Stimulated activated CD8-positive, alpha-beta memory T cell treated with anti-CD3 and anti-CD28 coated beads, Interleukin-12 subunit alpha, Interleukin-12 subunit beta, amount 100 ng/mL, for 1 hour (primary cell): ENCODE measurements at places on chromosomes 1 and 21.

- no peak for DNase-seq
Measured at GRCh38 chr1:156746728-156747631, 4.5 kb downstream of the HDGF start.

DNA sequence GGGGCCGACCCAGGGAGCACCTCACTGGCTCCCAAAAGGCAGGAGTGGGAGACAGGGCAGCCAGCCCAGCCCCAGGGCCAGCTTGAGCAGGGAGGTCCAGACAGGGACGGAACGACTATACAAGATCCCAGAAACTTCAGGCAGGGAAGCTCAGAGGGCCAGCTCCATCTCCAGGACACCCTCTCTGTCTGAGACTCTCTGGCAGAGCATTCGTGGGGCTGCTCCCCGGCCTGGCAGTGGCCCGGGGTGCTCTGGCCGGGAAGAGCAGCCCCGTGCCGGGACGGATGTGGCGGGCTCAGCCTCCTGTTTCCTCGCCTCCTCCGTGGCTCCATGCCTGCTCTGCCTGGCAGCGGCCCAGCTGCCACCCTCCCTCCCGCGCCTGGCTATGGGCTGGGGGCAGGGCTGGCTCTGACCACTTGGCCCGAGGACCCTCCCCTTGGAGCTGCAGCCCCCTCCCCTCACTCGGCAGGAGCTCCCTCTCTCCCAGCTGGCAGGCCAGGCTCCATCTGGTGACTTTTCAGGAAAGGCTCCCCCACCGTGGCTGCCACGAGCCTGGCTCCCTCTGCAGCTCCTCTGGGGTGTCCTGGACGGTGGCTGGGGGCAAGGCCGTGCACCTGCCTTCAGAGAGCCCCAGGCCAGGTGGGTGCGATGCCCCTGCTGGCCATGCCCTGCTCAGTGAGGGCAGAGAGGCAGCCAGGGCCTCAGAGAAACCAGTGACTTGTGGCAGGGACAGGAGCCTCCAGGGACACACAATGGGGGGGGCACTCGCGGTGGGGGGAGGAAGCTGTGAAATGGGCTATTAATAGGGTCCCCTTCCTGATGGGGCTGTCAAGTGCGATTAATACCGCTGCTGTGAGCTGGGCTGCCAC is 5.6 kb upstream of the PLCH2 start:
- no peak for DNase-seq

GRCh38 chr1:211738691-211739301 is 63.4 kb upstream of the NEK2 start:
- DNase-seq: peak; percentile 4

- DNase-seq: no peak
Measured at GRCh38 chr21:17554679-17555465, 42.0 kb downstream of the CXADR start.

- no peak for DNase-seq
Measured at GRCh38 chr1:161128591-161129420, 3.7 kb downstream of the DEDD start.

GRCh38 chr1:110770832-110771231 is 96.1 kb upstream of the KCNA3 start:
- DNase-seq: no peak

DNA sequence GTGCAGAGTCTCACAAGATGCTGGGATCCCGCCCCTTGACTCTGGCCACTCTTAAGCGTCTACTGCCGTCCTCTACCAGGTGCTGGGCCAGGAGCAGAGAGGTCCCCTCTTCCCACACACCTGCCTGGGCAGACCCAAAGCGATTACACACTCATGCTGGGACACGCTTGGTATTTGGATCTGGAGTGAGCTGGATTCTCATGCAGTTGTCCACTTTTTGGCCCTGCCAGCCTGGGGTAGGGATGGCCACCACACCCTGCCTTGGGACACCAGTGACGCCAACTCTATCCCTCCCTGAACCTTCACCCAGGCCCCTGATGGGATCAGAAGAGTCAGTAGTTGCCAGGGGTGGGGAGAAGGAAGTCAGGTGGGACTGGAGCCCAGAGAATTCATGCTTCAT is 28.6 kb downstream of the ITPKB start:
- DNase-seq: no peak

DNA sequence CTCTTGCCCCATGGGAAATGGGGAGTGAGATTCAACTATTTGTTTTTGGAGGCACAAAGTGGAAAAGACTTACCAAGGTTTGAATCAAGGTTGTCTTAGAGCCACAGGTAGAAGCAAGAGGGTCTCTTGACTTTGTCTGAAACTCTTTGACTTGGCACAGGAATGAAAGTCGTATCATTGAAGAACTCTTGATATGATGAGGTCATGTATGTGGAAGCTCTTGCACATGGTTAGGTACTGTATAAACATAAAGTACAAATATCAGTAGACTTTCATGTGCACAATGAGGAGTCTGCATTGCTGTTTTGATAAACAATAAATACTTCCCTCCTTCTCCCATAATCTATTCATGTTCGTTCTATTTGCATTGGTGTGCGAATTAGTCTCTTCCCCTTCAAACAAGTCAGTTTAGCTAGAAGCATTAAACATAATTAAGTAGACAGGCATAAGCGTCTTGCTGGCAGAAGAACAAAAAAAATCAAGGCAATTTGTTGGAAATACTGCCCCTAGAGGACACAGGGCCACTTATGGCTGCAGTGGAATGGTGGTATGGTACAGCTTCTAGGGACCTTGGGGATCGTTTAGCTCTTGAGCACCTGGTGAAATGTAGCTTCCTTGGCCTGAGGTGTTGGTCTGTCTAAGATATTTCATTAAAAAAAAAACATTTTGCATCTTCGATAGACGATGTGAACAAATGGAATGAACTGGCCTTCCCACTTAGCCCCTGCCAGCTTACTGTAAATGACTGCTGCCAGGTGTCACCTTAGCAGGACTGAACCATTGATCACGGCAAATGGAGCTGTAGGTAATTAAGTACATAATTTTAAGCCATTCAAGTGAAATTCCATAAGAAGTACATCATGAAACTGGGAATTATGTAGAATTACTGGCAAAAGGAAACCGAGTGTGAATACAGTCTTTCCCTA is 218.0 kb upstream of the GALNT2 start:
- no peak for DNase-seq

GRCh38 chr1:90926971-90927370 is 94.9 kb downstream of the ZNF644 start:
- DNase-seq: no peak

DNA sequence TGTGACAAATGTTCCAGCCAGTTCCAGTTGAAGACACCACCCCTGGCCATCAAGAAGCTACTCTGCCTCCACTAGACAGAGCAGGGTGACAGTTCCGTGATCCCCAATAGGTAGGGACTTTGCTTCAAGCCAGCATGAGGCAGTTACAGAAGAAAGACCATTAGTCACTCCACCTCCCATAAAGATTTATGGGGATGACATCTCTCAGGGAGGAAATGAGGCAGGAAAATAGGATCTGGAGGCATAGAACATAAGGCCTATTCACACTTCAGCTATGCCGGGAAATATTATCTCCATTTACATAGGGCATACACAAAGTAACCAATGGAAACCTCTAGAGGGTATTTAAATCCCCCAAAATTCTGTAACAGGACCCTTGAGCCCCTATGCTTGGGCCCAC is 3.5 kb upstream of the GBP7 start:
- DNase-seq: no peak

DNA sequence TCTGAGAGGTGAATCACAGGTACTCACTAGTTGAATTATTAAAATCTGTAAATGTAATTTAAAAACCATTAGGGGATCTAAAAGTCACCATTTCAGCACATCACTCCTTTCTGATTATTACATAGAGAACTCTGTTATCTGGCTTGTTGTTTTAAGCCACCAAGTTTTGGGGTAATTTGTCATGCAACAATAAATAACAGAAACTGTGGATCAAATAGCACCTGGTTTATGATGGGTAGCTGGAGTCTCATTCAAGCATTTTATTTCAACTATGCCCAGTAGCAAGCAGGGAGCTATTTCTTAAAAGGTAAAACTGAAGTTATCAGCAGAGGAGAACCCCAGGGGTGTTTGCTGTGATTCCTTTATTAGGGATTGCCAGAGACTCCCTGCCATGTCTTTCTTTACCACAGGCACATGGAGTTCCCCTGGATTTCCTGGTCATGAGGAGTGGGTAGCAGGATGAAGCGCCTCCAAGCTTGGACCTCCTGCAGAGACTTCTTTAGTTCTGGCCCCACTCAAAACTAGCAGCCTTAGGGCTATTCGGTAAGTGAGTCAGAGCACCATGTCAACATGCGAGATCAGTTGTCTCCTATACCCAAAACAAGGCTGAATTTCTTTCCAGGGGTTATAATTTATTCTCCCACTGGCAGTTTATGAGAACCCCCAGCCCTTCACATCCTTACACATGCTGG is 179.2 kb downstream of the GIPC2 start:
- no peak for DNase-seq

DNA sequence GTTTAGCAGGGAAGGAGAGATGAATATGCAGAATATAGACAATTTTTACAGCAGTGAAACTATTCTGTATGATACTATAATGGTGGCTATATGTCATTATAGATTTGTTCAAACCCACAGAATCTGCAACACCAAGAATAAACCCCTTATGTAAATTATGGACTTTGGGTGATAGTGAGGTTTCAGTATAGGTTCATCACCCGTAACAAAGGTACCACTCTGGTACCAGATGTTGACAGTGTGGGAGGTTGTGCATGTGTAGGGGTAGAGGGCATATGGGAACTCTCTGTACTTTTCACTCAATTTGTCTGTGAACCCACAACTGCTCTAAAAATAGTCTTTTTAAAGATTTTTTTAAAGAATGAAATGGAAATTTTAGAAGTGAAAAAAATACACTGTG is 29.9 kb upstream of the PRDX6 start:
- no peak for DNase-seq

DNA sequence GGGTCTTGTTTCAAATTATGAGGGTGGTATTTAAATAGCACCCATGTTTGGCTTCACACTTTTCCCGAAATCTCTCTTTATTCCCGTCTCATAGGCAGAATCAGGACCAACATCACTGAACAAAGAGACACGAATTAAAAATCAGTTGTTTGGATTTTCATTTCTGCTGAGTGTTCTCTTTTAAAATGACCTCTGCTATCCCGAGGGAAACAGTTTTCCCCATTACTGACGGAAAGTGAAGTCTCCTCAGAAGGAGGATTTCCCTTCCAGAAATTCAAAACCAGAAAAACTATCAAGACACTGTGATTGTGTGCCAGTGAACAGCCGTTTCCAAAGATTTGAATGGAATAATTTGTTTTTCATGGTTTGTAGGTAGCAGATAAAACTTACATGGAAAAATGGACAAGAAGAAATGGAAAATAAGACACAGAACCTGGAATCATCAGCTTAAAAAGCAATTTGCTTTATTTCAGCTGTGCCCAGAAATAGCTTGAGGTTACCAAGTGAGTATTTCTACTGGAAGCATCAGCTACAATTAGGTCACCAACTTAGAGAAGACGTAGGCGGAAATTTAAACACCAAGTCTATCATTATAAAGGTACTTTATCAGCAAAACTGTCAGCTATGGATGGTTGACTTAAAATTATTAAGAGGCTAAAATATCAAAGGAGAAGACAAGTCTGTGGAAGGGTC is 68.5 kb downstream of the RUNX1 start:
- no peak for DNase-seq

GRCh38 chr1:92583821-92584760 is 97.4 kb upstream of the GFI1 start:
- no peak for DNase-seq

- no peak for DNase-seq
Measured at GRCh38 chr1:52365071-52365745, 797 bp downstream of the CC2D1B start.

DNA sequence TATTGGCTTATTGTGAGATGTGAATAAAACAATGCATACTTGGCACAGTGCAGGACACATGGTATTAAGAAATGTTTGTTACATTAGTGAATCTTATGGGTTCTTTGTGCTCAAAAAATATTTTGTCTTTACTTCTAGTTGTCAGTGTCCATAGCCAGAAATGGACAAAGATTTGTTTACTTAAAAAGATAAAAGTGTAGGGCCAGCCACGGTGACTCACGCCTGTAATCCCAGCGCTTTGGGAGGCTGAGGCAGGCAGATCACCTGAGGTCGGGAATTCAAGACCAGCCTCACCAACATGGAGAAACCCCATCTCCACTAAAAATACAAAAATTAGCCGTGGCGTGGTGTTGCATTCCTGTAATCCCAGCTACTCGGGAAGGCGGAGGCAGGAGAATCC is 654.6 kb upstream of the NEGR1 start:
- no peak for DNase-seq

GRCh38 chr1:245464290-245464689 is 309.5 kb downstream of the KIF26B start:
- no peak for DNase-seq

GRCh38 chr1:158159597-158159996 is 21.1 kb upstream of the CD1D start:
- no peak for DNase-seq

DNA sequence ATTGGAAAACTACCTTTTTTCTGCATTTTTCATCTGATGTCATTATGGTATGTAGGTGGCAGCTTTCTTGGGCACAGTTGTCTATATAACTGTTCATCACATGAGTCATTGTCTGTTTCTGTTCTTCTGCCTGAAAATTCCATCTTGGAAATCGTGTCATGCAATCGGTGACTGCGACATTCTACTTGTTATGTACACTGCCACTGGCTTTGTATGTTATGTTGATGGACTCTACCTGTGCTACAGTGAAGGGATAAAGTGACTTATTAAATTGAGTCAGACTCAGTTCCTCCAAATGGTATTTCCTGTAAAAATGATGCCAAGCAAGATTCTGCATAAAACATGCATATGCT is 8.6 kb downstream of the SMAP2 start:
- DNase-seq: no peak

DNA sequence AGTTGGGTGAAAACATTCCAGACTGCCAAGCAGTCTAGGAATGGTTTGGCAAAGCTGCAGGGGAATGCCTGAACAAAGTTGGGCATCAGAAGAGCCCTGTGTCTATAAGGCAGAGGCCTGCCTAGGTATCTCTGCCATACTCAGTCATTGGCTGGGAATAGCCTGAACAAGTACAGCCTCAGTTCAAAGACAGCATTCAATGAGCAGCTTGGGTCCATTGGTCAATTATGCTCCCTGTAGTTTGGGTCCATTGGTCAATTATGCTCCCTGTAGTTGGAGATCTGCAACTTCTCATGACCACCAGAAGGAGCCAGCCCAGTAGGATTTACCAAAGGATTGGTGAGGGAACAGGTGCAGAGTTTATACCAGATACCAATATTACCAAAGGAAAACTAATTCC is 31.6 kb downstream of the FMO3 start:
- DNase-seq: no peak

DNA sequence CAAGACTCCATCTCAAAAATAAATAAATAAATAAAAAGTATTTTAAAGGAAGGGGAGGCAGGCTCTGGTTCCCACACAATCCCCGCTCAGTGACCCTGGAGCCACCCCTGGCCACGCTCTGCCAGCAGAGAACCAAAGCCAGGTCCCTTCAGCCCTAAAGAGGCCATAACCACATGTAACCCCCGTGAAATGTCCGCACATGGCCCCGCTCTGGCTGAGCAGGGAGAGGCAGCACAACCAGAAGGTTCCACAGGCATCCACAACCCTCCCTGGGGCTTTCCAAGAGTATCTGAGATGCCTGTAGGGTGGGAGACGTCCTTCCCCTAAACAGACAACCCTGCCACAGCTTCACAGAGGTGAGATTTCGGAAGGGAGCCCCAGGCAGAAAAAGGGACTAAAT is 1.4 kb upstream of the ARF1 start:
- no peak for DNase-seq
